ENCODE measurements at places on chromosomes 11 and 22.

- DNase-seq, result no peak
Observed at GRCh38 chr22:49608228-49608627, 219.4 kb downstream of the BRD1 start.

- peak; percentile 72 for DNase-seq
Observed at GRCh38 chr11:16338393-16338792, 18.0 kb downstream of the SOX6 start.

- DNase-seq, result no peak
Observed at GRCh38 chr11:44777209-44778194, 50.7 kb downstream of the TSPAN18 start.

GRCh38 chr11:109405671-109406070 is 16.3 kb upstream of the C11orf87 start:
- peak; percentile 3 for DNase-seq

- DNase-seq, result no peak
Observed at GRCh38 chr11:19985111-19985510, 175.2 kb downstream of the DBX1 start.

DNA sequence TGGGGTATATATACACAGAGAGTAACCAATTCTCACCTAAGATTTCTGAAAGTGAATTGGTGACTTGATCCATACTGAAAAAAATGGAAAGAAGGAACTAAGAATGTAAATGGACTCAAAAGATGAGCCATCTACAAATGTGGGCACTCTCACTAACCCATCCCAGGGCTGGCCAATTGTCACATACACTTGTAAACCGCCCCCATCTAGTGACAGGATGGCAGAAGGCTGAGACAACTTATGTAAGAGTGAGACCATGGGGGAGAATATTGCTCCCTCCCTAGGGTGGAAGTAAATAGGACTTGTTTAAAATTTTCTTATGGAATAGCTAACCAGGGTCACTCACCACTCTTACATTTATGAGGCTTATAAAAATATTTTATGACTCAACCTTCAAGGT is 377.1 kb upstream of the ISX start:
- DNase-seq, result no peak

DNA sequence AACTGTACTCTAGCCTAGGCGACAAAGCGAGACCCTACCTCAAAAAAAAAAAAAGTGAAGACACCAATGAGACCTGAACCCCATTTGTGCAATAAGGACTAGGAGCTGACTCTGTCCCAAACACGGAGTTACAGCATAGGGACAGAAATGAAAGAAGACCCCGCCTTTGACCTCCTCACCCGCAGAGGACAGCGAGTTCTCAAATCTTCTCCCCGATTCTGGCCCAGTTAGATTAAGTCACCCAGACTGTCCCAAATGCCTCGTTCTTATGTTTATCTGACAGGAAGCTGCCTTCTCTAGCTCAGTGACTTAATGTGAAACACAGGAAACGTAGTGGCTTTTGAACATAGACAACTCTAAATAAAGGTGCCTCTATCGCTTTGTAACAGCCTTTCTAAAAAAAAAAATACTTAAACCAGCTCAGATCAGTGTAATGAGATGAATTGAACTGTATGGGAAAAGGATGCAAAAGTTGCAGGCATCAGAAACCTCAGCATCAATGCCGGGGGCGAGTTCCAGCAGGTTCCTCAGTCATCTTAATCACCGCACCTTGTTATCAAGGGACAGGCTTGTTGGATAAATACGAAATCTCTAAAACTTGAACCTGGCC is 10.6 kb downstream of the MYH9 start:
- no peak for DNase-seq

- no peak for DNase-seq
Observed at GRCh38 chr22:43293259-43293654, 49.9 kb downstream of the SCUBE1 start.

- no peak for DNase-seq
Observed at GRCh38 chr11:21069909-21070308, 400.5 kb downstream of the NELL1 start.

DNA sequence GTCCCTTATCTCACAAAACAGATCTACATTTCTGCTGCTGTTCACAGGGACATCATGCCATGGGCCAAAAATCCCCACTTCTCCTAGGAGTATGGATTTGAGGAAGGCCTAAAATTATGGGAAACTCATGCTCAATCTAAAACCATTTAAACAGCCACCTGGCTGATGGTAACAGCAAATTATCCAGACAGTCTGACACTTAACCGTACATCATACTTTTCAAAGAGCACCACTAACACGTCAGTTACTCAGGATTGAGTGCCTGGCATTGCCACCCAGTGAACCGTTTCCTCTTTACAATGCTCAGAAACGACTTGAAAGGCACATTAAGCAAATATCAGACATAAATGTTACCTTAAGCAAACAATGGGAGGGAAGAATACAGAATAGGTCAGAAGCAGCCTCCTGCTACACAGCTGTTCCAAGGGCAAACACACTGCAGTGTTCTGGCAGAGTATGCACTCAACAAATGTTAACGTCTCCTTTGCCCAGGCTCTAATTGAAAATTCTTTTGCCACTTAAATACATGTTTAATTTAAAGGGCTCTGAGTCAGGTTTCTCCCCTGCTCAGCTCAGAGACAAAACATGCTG is 18.8 kb upstream of the SLC36A4 start:
- DNase-seq, result no peak

DNA sequence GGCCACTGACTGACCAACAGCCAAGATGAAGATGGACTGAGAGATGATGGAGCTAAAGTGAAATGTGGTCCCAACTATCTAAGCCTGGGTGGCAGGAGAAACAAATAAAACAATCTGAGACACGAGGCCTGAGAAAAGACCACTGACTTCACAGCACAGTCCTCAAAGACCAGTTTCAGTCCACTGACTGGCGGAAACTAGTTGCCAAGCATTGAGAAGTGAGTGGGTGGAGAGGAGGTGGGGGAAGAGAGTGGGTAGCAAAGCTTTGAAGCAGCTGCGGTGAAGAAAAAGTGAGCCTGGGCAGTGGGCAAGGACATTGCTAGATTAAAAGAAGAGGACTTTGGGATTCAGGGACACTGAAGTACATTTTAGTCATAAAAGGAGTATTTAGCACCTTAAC is 1.9 kb downstream of the MS4A1 start:
- no peak for DNase-seq

GRCh38 chr11:9951807-9952206 is 287.9 kb downstream of the SWAP70 start:
- DNase-seq, result no peak

DNA sequence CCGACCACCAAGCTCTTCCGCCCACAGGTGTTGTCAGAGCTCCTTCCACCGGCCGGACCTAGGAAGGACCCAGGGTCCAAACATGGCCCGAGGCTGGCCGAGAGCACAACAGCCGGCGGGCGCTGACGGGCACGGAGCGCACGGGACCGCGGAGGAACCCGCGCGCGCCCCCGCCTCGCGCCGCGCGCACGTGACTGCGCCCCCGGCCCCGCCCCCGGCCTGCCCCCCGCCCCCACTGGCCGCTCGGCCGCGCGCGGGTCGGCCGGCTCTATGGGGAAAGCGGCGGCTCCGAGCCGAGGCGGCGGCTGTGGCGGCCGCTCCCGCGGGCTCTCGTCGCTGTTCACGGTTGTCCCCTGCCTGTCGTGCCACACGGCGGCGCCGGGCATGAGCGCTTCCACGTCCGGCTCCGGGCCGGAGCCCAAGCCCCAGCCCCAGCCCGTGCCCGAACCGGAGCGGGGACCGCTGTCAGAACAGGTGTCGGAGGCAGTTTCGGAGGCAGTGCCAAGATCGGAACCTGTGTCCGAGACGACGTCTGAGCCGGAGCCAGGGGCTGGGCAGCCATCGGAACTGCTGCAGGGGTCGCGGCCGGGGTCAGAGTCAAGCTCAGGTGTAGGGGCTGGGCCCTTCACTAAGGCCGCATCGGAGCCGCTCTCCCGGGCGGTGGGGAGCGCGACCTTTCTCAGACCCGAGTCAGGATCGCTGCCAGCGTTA is at the start of gene OSBP2:
Gene OSBP2 (plus strand): TSS at position 235 of the 711 bp plus-strand sequence. CDS start 36 bp downstream, at position 271.
- DNase-seq, result no peak

DNA sequence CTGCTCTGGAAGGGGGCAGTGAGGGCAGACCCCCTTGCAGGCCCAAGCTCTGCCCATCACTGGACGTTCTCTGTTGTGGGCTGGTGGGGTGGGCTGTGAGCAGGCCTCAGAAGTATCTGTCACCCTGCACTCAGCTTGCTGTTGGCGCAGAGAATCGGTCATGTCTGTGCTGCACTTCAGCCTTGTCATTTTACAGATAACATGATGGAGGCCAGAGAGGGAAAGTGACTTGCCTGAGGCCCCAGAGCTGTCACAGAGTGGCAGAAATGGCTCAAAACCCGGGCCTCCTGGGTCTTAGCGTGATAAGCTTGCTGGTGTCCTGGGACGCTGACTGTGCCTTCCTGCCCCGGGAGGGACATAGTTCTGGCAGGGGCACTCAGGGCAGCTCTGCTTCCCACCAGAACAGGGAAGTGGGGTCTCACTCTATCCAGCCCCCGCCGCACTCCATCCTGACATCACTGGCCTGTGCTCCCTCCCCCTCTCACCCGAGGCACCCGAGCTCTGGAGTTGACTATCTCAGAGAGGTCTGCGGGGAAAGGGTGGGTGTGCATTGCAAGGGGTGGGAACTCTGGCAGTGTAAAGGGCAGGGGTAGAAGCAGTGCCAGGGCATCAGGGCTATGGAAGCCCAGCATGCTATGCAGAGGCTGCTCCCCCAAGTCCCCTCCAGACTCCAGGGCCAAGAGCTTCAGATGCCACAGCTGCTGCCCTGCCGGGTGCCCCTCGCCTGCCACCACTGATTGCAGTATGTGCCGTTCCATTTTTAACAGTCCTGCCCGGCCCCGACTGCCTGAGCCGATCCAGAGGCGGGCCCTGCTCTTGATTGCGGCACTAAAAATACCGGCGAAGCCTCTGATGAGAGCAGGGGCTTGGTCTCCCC is 50.4 kb upstream of the NECTIN1 start:
- no peak for DNase-seq

GRCh38 chr22:23219822-23220484 is 39.6 kb downstream of the BCR start:
- DNase-seq, result peak; percentile 44

DNA sequence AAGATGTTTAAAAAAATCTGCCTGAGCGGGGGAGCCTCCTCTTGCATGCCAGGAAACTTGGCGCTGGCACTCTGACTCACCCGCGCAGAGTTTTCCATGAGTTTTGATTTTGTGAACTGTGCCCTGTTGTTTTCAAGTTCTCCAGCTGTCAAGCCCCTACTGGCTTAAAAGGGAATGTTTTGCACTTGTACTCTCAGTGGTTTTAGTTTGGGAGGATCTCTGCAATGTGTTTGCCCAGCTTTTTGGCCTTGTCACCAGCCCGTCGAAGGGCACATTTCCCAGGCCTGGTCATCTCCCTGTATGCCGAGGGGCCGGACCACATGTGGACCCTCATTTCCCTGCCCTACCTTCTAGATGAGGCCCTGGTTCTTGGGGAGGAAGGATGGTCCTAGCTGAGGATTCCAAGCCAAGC is 12.2 kb downstream of the MRGPRF start:
- DNase-seq, result peak; percentile 84

- DNase-seq, result no peak
Observed at GRCh38 chr11:68309621-68310185, 2.7 kb upstream of the LRP5 start.

- DNase-seq, result no peak
Observed at GRCh38 chr22:37190262-37190780, 2.3 kb upstream of the C1QTNF6 start.

DNA sequence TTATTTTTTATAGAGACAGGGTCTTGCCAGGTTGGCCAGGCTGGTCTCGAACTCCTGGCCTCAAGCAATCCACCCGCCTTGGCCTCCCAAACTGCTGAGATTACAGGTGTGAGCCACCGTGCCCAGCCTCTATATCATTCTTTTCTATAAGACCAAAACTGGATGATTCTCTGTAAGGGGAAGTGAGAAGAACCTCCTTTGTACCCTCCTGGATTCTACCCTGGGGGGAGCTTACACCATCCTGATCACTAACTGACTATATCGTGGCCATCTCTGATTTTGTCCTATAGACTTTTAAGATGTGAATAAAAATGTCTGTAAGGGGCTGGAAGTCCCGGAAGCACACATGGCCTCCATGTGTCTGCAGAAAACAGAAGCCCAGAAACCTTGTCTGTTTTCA is 9.1 kb downstream of the PIWIL4 start:
- no peak for DNase-seq

DNA sequence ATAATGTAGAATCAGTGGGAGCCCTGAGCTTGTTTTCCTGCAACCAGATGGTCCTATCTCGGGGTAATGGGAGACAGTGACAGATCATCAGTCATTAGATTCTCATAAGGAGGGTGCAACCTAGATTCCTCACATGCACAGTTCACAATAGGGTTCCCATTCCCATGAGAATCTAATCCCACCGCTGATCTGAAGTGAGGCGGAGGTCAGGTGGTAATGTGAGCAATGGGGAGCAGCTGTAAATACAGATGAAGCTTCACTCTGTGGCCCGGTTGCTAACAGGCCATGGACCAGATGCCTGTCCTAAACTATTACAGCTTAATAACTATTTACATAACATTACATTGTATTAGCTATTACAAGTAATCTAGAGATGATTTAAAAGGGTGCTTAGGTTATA is 17.0 kb downstream of the DIXDC1 start:
- DNase-seq, result no peak

GRCh38 chr11:60658409-60658808 is 41.0 kb upstream of the MS4A8 start:
- DNase-seq, result no peak

DNA sequence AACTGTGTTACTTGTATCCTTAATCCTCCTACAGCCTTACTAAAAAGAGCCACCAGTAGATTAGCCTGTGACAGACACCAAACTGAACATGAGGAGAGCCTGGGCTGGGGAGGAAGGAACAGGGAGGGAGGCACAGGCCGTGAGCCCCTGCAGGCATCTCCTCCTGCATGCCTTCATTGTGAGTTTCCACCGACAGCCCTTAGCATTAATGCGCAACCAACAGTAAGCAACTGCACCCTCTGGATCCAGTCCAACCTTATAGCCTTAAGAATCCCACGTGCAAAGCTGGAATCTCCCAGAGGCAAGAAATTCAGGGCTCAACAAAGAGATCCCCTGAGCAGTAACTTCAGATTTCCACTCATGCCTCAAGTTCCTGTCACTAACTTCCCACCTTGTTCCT is 84.6 kb downstream of the ETS1 start:
- peak; percentile 95 for DNase-seq

DNA sequence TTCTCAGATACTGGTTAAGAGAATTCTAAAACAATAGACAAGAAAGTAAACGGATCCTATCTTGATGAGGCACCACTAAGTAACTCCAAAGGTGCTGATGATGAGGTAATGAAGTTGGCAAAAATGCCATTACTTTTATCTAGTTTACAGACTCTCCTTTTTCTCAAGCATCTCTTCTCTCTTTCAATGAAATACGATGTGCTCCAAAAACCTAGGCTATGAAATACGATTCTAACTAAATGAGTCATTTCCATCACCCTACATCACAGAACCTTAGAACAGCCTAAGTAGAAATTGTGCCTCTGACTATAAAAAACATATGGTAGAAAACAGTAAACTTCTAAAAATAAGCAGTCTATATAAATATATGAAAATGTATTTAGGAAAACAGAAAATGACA is 58.9 kb upstream of the ARHGAP32 start:
- peak; percentile 59 for DNase-seq

GRCh38 chr11:74009675-74010305 is 905 bp upstream of the UCP3 start:
- DNase-seq, result no peak
